Vagina (tissue), 2 donors: ENCODE measurements at places on chromosomes 3 and 15.

DNA sequence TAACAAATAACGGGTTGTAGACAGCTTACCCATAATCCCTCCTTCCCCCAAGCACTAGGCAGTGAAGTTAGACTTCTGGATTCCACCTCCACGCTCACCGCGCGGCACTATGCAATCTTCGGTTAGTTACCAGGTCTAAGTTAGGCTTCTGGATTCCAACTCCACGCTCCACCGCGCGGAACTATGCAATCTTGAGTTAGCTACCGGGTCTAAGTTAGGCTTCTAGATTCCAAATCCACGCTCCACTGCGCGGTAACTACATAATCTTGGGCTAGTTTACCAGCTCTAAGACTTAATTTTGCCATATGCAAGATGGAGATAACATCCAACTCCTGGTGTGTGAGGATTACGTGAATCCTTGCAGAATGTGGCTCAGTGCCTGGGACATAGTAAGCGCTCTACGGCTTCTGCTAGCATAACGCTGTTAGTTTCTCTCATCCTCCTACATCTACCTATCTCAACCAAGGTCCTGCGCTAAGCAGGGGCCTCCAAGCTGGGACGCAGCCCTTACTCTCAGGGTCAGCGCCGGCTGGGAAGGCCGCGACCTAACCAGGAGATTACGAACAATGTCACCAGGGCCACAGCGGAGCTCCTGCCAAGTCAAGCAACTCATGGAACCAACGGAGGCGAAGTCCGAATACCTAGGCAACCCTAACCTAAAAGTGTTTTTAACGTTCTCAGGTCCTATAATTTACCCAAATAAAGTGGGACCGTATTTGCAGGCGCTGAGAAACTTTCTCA lies 497 bp upstream of the RPLP1 start:
- peak overlapping the region; percentile 93 for H3K4me3 ChIP-seq
- H3K36me3 ChIP-seq = no peaks in the 10 kb centered on the region
- no peaks in the 10 kb centered on the region for H3K27me3 ChIP-seq
- peak overlapping the region; percentile 95 for H3K27ac ChIP-seq
- DNase-seq = no peak
- peaks cover 40% of the 10 kb centered on the region for H3K4me1 ChIP-seq

- peak; percentile 56 for DNase-seq
- no peaks in the 10 kb centered on the region for H3K27me3 ChIP-seq
- no peaks in the 10 kb centered on the region for H3K36me3 ChIP-seq
These were observed 113.4 kb downstream of the CD47 start for GRCh38 chr3:107977221-107978130.

DNA sequence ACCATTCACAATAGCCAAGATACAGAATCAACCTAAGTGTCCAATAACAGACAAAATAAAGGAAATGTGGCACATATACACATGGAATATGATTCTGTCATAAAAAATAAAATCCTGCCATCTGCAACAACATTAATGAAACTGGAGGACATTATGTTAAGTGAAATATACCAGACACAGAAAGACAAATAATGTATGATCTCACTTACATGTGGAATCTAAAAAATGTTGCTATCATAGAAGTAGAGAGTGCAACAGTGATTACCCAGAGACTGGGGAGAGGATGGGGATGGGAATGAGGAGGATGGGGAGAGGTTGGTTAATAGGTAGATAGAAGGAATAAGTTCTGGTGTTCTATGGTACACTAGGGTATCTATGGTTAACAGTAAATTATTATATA lies 28.7 kb downstream of the MRPL3 start:
- no peak overlapping the region for H3K27ac ChIP-seq
- H3K4me3 ChIP-seq = no peak overlapping the region
- no peaks in the 10 kb centered on the region for H3K27me3 ChIP-seq
- peaks cover 18% of the 10 kb centered on the region for H3K36me3 ChIP-seq

DNA sequence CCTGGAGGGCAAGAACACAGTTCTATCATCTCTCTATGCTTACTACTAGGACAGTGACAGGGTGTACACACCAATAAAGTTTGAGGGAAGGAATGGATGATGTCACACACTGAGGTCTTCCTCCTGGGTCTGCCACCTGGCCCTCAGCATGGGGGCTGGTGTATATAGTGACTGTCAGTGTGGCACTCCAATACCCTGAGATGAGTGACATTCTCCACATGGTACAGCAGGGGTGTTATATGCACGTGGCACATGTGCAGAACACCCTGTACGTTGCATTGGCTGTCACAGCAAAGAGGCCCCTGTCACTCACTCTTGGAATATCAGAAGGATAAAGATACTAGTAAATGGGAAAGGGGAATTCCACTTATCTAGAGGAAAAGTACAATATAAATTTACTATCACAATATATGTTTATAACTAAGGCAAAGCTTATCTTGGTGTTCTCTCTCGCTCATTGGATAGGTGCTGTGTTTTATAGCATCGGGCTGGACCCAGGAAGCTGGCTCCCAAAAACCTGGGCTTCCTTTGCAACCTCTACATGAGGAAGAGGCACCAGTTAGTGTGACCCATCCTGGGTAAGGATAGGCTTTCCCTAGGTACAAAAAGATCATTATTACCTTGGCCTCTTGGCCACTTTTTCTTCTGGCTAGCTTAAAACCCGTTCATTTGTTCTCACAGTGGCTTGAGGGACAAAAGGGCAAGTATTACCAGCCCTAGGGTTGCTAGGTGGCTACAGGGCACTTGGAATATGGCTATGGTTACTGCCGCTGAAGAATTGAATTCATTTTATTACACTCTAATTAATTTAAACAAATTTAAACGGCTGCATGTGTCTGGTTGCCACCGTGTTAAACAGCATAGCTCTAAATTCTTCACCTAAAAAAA lies 54.8 kb upstream of the HES1 start:
- no peak overlapping the region for H3K4me3 ChIP-seq
- no peaks in the 10 kb centered on the region for H3K4me1 ChIP-seq
- H3K27ac ChIP-seq = no peak overlapping the region

DNA sequence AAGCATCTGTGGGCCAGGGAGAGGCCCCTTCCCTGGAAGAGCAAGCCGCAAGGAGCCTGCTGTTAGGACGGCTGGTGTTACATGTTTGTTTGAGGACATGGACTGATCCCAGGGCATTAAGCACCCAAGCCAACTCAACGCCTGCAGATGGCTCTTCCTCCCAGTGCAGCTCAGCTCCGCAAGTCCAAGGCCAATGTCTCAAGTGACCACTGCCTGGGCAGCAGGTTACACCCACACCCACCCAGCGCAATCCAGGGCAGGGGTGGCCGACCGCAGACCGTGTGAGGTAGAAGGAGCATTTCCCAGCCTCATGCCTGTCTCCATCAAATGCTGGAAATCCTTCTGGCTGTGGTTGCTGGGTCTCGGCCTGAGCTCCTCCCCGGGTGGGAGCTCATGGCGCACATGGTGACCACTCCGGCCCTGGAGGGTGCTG lies 14.5 kb downstream of the GP5 start:
- DNase-seq = no peak
- H3K27me3 ChIP-seq = no peaks in the 10 kb centered on the region
- no peak overlapping the region for H3K4me3 ChIP-seq
- no peak overlapping the region for H3K27ac ChIP-seq
- H3K4me1 ChIP-seq = no peaks in the 10 kb centered on the region

DNA sequence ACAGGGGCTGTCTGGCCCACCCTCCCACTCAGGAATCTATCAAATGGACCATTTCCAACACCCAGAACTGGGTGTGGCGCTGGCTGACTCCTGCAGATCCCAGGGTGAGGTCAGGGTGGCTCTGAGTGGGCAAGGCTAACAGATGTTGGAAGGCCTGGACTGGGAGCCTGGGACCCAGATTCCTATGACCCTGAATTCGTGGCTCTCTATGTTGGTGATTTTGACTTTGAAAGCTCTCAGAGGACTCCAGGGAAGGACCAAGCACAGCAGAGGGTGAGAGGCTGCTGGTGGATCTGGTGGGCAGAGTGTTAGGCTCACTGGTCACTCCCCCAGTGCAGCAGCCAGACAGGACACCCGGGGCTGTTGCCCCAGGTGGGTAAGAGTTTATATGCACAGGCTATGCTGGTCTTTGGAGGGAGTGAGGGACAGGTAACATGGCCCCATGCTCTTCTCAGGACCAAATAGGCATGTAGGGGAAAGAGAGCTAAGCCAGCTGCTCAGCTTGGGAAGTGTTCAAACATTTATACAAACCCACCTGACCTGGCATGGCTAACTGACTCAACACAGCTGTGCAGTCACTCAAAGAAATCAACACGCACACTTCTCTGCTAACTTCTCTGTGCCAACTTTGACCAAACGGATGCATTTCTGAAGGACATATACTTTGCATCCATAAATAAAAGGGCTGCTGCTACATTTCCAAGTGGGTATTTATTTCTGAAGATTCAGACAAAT lies 62.6 kb upstream of the RAB6B start:
- no peaks in the 10 kb centered on the region for H3K36me3 ChIP-seq
- H3K27me3 ChIP-seq = no peaks in the 10 kb centered on the region
- no peak overlapping the region for H3K27ac ChIP-seq
- H3K4me1 ChIP-seq = peaks cover 17% of the 10 kb centered on the region
- H3K4me3 ChIP-seq = no peak overlapping the region
- DNase-seq = no peak

DNA sequence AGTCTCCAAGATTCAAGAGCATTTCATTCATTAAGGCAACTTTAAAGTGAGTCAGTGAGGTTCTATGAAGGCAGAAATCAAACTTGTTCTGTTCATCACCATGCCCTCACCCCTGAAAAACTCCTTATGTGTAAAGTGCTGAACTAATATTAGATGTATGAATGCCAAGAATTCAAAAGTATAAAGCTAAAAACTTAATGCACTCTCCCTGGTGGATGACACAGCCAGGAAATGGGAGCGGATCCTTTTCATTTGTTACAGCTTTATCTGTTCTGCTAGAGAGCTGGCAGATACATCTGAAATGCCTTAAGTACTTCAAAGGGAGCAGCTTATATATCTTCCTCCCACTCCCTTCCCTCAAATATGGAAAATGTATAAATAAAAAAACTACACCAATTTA lies 8.2 kb downstream of the TXNRD3 start:
- H3K36me3 ChIP-seq = peaks cover 18% of the 10 kb centered on the region
- no peak for DNase-seq
- no peak overlapping the region for H3K4me3 ChIP-seq
- no peaks in the 10 kb centered on the region for H3K4me1 ChIP-seq
- H3K27ac ChIP-seq = no peak overlapping the region

- H3K27me3 ChIP-seq = no peaks in the 10 kb centered on the region
- H3K36me3 ChIP-seq = no peaks in the 10 kb centered on the region
- no peak overlapping the region for H3K27ac ChIP-seq
- H3K4me3 ChIP-seq = no peak overlapping the region
These were observed 283.3 kb upstream of the ROBO2 start for GRCh38 chr3:76756577-76756976.
